CD4-positive, alpha-beta T cell (primary cell): ENCODE measurements at places on chromosomes 11 and 22.

DNA sequence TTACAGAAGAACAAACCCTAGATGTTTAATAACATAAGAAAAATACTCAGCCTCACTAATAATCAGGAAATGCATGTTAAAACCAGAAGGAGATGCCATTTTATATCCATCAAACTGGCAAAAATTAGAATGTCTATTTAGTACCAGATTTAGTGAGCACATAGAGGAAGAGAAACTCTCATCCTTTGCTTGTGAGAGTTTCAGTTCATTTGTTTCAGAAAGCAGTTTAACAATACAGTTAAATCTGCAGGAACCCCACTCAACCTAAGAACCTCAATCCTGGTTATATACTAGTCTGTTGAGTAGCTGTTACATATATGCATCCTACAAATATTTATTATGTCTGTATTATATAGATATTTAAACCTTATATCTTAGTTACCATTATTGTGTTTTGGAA lies 172.6 kb downstream of the WNT11 start:
- DNase-seq: no peak

DNA sequence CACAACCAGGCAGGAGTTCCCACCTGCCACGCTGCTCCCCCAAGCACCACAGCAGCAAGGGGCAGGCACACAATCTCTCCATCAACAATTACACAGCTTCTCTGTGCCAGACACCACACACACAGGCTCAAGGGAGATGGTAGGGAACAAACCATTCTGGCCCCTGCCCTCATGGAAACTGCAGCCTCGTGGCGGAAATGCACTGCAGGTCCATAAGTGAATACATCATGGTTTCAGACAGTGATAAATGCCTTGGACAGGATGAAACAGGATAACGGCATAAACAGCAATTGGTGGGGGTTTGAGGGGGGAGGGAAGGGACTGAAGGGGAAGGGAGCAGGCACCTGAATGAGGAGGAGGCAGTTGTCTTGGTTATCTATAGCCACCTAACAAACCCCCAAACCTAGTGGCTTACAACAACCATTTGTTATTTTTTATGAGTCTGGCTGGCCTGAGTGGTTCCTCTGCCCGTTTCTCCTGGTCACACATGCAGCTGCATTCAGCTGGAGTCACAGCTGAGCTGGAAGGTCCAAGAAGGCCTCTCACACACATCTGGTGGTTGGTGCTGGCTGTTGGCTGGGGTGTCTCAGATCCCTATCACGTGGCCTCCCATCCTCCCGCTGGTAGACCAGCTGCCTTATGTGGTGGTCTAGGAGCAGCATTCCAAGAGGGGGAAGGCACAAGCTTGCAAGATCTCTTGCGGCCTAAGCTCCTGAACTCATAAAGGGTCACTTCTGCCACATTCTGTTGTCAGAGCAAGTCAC lies 15.0 kb upstream of the YWHAH start:
- no peak for DNase-seq

DNA sequence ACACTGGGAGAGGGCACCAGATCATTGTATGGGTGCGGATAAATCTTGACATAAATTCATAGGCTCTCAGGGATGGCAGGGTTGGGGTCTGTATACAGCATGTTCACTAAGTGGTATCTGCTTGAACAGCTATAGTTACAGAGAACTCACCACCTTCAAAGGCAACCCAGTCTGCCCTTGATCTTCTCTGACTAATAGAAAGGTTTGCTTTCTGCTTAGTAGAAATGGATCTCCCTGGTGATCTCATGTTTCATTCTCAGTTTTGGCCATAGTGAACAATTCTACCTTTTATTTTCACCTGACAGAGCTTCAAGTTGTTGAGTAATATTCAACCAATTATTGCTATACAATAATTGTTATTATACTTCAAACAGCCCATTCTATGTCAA lies 32.4 kb downstream of the CNTF start:
- DNase-seq: no peak

GRCh38 chr11:44112091-44112821 lies 16.8 kb downstream of the EXT2 start:
- no peak for DNase-seq

- DNase-seq: no peak
Observed at GRCh38 chr11:69114811-69115523, 40.8 kb upstream of the SMIM38 start.

DNA sequence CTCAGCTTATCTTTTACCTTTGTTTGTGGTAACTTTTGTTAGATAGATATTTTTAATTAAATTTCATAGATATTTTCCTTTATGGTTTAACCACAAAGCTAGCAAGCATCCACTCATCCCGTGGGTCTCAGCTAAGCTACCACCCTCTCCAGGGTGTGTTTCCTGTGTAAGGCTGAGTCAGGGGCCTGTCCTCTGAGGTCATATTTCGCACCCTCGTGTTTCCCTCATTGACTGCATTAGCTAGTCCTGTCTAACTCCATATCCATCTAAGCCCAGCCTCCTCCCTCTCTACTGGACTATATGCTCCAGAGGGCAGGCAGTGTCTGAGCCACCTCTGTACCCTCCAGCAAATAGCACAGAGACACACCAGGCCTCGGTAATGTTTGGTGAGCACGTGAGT lies 16.7 kb downstream of the XRRA1 start:
- DNase-seq: no peak

GRCh38 chr11:57179681-57180080 lies 2.1 kb upstream of the LRRC55 start:
- no peak for DNase-seq

DNA sequence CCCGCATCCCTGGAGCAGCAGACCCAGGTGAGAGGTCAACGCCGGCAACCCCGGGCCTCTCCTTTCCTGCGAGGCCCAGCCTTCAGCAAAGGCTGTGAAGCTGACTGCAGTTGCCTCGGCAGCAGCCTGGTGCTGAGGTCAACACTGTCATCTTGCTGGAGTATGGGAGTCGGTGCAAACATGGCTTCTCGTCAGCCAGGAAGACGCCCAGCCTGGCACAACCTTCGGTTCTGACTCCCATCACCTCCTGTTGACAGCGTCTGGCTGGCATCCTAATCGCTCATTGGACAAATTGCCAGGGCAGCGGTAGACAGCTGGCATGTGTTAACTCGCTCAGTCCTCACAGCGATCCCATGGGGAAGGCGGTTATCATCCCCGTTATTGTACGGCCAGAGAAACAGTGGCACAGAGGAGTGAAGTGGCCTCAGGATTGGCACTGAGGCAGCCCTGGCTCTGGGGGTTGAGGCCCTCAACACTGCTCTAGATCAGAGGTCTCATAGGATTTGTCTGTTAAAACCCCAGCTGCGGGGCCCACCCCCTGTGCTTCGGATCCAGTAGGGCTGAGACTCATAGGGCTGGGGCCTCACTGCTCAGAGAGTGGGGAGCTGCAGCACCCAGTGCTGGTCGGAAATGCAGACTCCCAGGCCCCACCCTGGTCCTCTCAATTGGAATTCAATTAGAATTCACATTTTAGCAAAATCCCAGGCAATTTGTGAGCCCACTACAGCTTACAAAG lies 39.3 kb upstream of the TP53I11 start:
- DNase-seq: no peak

- no peak for DNase-seq
Observed at GRCh38 chr11:120689596-120690275, 178.2 kb downstream of the GRIK4 start.

DNA sequence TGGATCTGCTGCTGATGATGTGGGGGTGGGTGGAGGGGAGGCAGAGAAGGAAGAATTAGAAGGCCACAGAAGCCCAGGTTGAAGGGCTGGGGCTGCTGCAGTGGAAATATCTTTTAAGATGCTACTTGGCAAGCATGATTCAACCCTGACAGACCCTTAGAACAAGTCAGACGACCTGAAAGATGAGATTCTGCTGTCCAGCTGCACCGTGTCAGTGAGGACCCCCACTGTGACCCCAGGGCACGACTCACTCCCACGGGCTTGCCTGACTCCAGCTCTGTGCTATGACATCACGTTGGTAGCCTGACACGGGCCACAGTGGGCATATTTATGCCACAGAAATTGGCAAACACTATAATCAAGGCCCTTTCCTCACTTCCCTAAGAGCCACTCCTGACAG lies 36.0 kb downstream of the LRFN4 start:
- no peak for DNase-seq

DNA sequence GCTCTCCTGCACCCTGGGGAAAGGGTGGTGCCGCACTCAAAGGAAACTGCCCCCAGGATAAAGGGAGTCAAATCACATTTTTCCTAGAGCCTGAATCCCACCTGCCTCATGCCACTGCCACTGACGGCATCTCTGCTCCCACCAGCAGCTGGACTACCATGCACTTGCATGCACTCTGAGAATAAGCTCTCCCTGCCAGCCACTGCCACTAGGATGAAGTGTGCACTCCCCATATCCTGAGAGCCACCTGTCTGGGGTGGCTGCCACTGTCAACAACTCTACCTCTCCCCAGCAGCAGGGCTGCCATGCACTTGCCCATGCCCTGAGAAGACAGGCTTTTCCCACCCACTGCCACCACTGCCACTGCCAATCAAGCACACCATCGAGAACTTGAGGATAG lies 31.6 kb downstream of the MRGPRX4 start:
- DNase-seq: no peak

GRCh38 chr11:1139441-1140083 lies 18.2 kb upstream of the MUC5AC start:
- DNase-seq: no peak

GRCh38 chr11:71340086-71340606 lies 87.8 kb upstream of the SHANK2 start:
- no peak for DNase-seq
